ENCODE measurements at places on chromosomes 5 and 9.

- H3K4me1 ChIP-seq, result no peaks in the 10 kb centered on the region
- no peaks in the 10 kb centered on the region for H3K27me3 ChIP-seq
- H3K36me3 ChIP-seq, result peaks cover 88% of the 10 kb centered on the region
- no peak overlapping the region for H3K4me3 ChIP-seq
Measured at GRCh38 chr5:96743065-96743768, 64.5 kb downstream of the ERAP1 start.

DNA sequence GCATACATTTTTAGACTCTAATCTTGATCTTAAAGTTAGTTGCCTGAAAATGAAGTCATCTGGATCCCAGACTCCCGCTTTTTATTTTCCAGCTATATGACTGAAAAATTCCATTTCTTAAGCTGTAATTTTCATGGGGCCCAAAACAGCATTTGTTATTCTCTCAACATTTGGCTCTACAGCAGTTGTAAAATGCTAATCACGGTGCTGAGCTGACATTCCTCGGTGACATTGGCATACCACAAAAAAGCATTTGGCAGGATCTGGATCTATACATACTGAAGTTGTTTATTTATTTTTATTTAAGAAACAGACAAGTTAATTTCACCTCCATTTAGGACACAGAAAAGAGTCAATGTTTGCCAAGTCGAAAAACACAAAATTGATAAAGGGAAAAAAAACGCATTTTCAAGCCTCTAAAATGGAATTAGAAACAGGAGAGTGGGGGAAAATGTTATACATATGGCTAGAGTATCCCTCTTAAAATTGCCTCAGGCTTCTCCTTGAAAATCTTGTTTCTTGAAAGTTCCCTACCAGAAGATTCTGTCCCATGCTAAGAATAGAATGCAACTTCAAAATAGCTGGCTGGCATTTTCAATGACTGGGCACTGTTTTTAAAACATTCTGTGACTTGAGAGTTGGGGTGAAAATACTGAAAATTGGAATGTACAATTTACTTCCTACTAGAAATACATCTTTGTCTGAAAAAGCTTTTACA is 207.5 kb upstream of the TBCA start:
- H3K27me3 ChIP-seq, result no peaks in the 10 kb centered on the region
- no peaks in the 10 kb centered on the region for H3K36me3 ChIP-seq
- no peak overlapping the region for H3K27ac ChIP-seq
- H3K4me3 ChIP-seq, result no peak overlapping the region
- no peak for DNase-seq

DNA sequence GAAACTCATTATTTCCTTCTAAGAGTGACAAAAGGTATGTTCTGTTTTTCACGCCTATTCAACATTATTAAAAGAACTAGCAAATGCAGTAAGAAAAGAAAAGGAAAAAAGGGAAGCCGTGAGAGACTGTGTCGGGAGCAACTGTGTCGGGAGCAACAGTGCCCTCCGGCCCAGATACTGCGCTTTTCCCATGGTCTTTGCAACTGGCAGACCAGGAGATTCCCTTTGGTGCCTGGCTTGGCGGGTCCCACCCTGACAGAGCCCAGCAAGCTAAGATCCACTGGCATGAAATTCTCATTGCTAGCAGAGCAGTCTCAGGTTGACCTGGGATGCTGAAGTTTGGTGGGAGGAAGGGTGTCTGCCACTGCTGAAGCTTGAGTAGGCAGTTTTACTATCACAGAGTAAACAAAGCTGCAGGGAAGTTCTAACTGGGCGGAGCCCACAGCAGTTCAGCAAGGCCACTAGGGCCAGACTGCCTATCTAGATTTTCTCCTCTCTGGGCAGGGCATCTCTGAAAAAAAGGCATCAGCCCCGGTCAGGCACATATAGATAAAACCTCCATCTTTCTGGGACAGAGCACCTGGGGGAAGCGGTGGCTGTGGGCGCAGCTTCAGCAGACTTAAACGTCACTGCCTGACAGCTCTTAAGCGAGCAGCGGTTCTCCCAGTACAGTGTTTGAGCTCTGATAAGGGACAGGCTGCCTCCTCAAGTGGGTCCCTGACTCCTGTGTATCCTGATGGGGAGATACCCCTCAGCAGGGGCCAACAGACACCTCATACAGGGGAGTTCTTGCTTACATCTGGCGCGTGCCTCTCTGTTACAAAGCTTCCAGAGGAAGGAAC is 1237.4 kb upstream of the CDH18 start:
- no peak overlapping the region for H3K27ac ChIP-seq
- no peak overlapping the region for H3K4me3 ChIP-seq
- DNase-seq, result no peak
- H3K4me1 ChIP-seq, result no peaks in the 10 kb centered on the region

- H3K4me3 ChIP-seq, result no peak overlapping the region
- H3K27ac ChIP-seq, result no peak overlapping the region
- no peaks in the 10 kb centered on the region for H3K27me3 ChIP-seq
- H3K4me1 ChIP-seq, result no peaks in the 10 kb centered on the region
- H3K36me3 ChIP-seq, result no peaks in the 10 kb centered on the region
Measured at GRCh38 chr9:37956904-37957663, 53.2 kb upstream of the SLC25A51 start.

GRCh38 chr5:132190161-132190817 is 37.4 kb downstream of the P4HA2 start:
- peak; percentile 46 for DNase-seq
- H3K4me1 ChIP-seq, result no peaks in the 10 kb centered on the region
- no peak overlapping the region for H3K4me3 ChIP-seq
- H3K27ac ChIP-seq, result no peak overlapping the region

DNA sequence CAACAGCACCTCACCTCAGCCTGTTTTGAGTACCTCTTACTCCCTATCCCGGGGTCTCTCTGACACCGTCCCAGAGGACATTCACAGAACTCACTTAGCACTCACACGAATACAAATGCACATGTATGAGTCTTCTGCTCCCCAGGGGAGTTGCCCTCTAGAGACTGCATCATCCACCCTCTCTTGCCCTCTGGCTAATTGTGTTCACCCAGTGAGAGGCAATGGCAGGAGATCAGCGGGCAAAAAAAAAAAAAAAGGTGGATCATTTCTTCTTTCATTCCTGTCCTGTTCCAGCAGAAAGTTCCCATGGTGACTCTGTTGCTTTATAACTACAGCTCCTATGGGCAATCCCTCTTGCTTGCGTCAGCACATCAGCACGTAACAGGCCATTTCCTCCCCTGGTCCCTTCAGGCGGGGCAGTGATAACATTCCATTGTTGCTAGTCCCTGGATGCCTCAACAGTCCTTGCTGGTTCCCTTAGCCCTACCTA is 23.5 kb upstream of the SNX2 start:
- no peak for DNase-seq
- no peaks in the 10 kb centered on the region for H3K4me1 ChIP-seq
- no peak overlapping the region for H3K27ac ChIP-seq
- no peaks in the 10 kb centered on the region for H3K36me3 ChIP-seq
- H3K4me3 ChIP-seq, result no peak overlapping the region
- H3K27me3 ChIP-seq, result no peaks in the 10 kb centered on the region

- H3K4me3 ChIP-seq, result no peak overlapping the region
- H3K27me3 ChIP-seq, result no peaks in the 10 kb centered on the region
- no peaks in the 10 kb centered on the region for H3K4me1 ChIP-seq
- H3K27ac ChIP-seq, result no peak overlapping the region
- no peak for DNase-seq
Measured at GRCh38 chr5:10111571-10111970, 138.1 kb downstream of the ATPSCKMT start.

DNA sequence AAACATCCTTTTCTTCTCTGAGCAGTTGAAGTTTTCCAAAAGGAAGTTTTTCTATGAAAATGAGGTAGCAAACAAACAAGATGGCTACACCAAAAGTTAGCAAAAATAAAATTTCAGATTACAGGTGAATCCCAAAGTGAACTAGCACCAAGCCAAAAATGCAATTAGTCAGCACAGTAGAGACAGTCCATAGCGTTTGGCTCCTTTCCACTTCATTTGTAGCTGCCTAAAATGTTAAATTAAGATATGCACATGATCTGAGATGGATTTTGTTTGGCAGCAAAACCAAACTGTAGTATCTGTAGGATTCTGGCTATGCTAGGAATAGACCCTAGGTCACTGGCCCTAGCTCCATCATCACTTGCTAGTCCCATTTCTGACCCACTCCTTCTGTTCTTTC is 45.7 kb upstream of the SHOC1 start:
- DNase-seq, result no peak
- H3K4me3 ChIP-seq, result no peak overlapping the region
- no peaks in the 10 kb centered on the region for H3K36me3 ChIP-seq
- no peaks in the 10 kb centered on the region for H3K4me1 ChIP-seq
- H3K27ac ChIP-seq, result no peak overlapping the region
- H3K27me3 ChIP-seq, result no peaks in the 10 kb centered on the region

DNA sequence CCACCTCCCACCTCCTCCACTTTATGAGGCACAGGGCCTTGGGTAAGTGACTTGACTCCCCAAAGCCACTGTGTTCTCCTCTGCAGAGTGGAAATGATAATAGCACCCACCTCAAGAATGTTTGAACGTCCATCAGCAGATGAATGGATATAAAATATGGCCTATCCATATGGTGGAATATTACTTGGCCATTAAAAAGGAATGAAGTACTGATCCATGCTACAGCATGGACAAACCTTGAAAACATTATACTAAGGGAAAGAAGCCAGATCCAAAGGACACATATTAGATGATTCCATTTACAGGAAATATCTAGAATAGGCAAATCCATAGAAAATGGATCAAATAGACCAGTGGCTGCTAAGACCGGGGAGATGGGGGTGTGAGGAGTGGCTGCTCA is 50.2 kb downstream of the CFAP77 start:
- H3K4me3 ChIP-seq, result no peak overlapping the region
- H3K4me1 ChIP-seq, result no peaks in the 10 kb centered on the region
- H3K27me3 ChIP-seq, result no peaks in the 10 kb centered on the region
- no peak overlapping the region for H3K27ac ChIP-seq
- no peaks in the 10 kb centered on the region for H3K36me3 ChIP-seq

- H3K4me1 ChIP-seq, result no peaks in the 10 kb centered on the region
- H3K4me3 ChIP-seq, result no peak overlapping the region
- H3K27ac ChIP-seq, result no peak overlapping the region
- H3K27me3 ChIP-seq, result no peaks in the 10 kb centered on the region
- DNase-seq, result no peak
- H3K36me3 ChIP-seq, result no peaks in the 10 kb centered on the region
Measured at GRCh38 chr5:15367489-15367888, 132.5 kb upstream of the FBXL7 start.

GRCh38 chr5:36073595-36074216 is 7.0 kb upstream of the UGT3A2 start:
- peaks cover 9% of the 10 kb centered on the region for H3K4me1 ChIP-seq
- DNase-seq, result no peak
- H3K4me3 ChIP-seq, result no peak overlapping the region
- H3K36me3 ChIP-seq, result no peaks in the 10 kb centered on the region

DNA sequence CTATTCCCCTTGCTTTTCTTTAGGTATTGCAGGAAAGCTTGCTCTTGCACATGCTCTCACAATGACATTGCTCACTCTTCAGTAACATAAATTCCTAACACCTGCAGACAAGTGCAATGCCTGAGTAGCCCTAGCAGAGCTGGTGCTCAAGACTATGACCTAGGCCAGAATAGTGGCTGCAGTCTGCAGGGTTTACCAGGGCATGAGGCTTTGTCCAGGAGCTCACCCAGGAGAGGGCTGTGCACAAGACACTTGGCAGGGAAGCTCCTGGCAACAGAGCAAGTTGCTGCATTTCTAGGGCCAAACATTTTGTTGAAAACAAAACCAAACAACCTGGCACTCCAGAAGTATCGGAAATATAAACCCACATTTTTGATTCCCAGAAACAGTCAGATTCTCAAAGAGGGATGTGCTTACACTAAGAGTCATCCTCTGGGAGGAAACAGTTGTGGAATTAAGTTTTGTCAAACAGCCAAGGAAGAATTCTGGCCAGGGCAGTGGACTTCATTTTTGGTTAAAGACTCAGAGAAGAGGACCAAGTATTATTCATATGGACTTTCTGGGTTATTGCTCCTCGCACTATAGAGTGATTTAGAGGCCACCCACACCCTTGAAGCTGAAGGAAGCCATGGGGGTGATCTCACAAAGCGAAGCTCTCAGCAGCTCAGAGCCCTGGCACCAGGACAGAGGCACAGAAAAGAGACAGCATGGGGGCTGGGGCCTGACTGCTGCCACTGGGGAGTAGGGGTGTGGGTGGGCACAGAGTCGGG is 44.9 kb downstream of the MACROH2A1 start:
- H3K4me1 ChIP-seq, result no peaks in the 10 kb centered on the region
- peaks cover 45% of the 10 kb centered on the region for H3K36me3 ChIP-seq
- H3K27me3 ChIP-seq, result no peaks in the 10 kb centered on the region
- no peak overlapping the region for H3K4me3 ChIP-seq

DNA sequence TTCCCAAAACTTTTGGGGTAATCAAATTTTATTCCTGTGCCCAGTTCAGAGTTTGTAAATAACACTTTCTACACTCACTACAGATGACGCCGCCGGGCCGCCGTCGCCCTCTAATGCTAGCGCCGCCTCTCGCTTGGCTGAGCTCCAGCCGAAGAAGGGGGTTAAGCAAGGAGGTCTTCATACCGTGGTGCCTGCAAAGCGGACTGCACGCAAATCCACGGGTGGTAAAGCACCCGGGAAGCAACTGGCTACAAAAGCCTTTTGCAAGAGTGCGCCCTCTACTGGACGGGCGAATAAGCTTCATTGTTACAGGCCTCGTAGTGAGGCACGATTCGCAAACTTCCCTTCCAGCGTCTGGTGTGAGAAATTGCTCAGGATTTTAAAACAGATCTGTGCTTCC is 280.4 kb downstream of the MEF2C start:
- H3K4me1 ChIP-seq, result no peaks in the 10 kb centered on the region
- H3K4me3 ChIP-seq, result no peak overlapping the region
- no peak for DNase-seq
- H3K27ac ChIP-seq, result no peak overlapping the region
- H3K36me3 ChIP-seq, result no peaks in the 10 kb centered on the region
- no peaks in the 10 kb centered on the region for H3K27me3 ChIP-seq

DNA sequence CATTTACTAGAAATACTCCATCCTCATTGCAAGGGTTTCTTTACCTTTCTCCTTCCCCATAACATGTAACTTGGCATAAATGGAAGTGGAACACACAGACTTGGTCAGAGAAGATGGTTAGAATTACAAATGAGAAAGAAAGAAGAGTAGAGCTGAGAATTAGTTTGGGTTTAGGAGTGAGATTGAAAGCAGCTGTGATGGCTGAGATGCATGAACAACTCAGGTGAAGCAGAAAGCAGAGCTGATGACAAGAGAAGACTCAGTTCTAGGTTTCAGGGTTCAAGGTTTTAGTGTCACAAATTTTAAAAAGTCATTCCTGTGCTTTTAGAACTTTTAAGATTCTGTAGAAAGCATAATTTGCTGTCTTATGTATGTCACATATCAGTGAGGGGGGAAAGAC is 54.0 kb downstream of the TMEM161B start:
- no peaks in the 10 kb centered on the region for H3K36me3 ChIP-seq
- DNase-seq, result no peak
- H3K4me3 ChIP-seq, result no peak overlapping the region
- no peak overlapping the region for H3K27ac ChIP-seq

GRCh38 chr9:131349522-131349880 is 44.4 kb upstream of the PRRC2B start:
- no peaks in the 10 kb centered on the region for H3K27me3 ChIP-seq
- H3K27ac ChIP-seq, result no peak overlapping the region
- no peak overlapping the region for H3K4me3 ChIP-seq
- peaks cover 9% of the 10 kb centered on the region for H3K4me1 ChIP-seq
- H3K36me3 ChIP-seq, result no peaks in the 10 kb centered on the region

- no peak overlapping the region for H3K4me3 ChIP-seq
- no peak for DNase-seq
- H3K27ac ChIP-seq, result no peak overlapping the region
- no peaks in the 10 kb centered on the region for H3K27me3 ChIP-seq
- H3K4me1 ChIP-seq, result peaks cover 25% of the 10 kb centered on the region
Measured at GRCh38 chr5:74638544-74638969, 2.0 kb downstream of the ENC1 start.

GRCh38 chr9:116237456-116237855 is 83.9 kb downstream of the PAPPA start:
- H3K27ac ChIP-seq, result no peak overlapping the region
- H3K27me3 ChIP-seq, result no peaks in the 10 kb centered on the region

Data from CD4-positive, alpha-beta memory T cell (primary cell).